ENCODE measurements at places on chromosomes 13 and 19. TPM values are rescaled to one million over a fixed set of nuclear protein-coding genes. Genes with fewer than 3 reads are reported as not detected.

Gene AXL
- polyA plus RNA-seq, result 1.2 TPM

Gene NANOS3
- polyA plus RNA-seq, result not detected

DNA sequence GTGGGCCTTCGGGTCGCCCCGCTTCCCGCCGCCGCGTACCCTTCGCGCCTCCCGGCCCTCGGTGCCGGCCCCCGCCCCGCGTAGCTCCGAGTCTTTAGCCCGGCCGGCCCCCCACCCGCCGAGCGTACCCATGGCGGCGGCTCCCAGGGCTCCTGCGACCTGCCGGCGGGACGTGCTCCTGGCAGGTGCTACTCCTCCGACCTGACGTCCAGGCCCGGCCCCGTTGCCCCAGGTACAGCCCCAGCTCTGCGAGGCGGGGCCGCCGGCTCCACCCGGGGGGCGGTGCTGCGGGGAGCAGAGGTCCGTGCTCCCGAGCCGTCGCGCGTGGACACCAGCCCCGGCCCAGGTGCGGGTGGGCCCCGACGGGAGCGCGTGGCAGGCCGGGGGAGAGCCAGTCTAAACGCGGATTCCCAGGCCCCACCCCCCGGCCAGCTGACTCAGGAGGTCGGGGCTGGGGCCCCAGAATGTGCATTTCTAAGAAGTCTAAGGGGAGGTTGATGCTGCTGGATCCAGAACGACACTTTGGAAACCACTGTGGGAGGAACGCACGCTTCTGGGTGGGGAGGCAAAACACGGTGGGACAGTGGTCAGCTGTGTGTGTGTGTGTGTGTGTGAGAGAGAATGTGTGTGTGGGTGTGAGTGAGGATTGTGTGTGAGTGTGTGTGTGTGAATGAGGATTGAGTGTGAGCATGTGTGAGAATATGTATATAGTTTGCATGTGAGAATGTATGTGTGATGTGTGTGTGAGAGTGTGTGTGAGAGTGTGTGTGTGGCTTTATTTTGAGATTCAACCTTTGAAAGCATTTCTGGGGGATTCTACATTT, at the start of gene SLC15A1:
Gene SLC15A1, minus strand, starts transcription at position 206 of the 824 bp plus-strand sequence. Its CDS starts 74 bp downstream, at position 132.
- no peak for DNase-seq

DNA sequence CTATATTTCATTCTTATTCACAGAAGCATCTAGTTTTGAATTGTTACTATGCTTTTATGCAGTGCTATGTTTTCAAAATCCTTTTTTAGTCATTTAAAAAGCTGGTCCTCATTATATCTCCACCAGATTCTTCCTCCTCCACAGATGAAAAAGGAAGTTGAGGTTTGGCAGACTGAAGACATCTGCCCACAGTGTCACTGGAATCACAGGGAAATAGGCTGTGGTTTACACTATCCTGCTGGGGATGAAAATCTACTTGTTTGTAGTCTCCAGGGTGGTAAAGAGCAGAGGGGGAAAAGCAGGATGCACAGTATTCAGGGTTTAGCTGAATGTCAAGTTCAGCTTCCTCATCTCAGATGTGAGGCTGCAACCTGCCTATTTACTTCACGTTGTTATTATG, 351.2 kb downstream of the DNAJC15 start:
- DNase-seq, result no peak

- no peak for DNase-seq
Observed at GRCh38 chr13:85313761-85314503, 485.3 kb downstream of the SLITRK6 start.

- DNase-seq, result no peak
Observed at GRCh38 chr19:19381007-19381926, 24.2 kb upstream of the GATAD2A start.

Data from immature natural killer cell (primary cell).